ENCODE measurements at places on chromosomes 4 and X.

DNA sequence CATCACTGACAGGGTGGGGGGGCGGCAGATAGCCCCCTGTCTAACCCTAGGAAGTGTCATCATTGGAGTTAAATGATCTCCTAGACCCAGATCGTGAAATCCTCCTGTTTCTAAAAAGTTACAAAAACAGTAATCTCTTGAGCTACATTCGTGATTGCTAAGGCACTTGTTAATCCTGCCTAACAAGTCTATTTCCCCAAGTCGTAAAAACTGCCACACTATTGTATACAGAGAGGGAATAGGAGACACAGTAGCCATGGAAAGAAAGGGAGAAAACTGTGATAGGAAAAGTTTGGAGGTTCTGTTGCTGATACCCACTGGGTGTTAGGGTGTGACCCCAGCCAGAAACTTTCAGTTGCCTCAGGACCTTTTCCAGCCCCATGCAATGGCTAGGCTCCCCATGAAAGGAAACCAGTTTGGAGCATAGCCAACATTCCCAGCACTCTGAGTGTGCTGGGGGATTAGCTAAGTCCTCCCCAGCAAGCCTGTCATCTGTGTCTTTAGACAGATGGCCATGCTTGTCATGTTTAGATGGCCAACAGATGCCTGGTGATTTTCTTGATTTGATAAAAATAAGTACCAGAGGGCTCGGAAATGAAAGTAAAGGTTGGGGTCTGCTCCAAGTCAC, 63.3 kb upstream of the ANXA10 start:
- DNase-seq, result no peak

GRCh38 chrX:23978491-23978890, 48.5 kb downstream of the KLHL15 start:
- DNase-seq, result no peak

GRCh38 chr4:45082101-45082500, 355.7 kb upstream of the GNPDA2 start:
- no peak for DNase-seq

GRCh38 chr4:74473155-74473811, 28.3 kb downstream of the AREG start:
- DNase-seq, result no peak

DNA sequence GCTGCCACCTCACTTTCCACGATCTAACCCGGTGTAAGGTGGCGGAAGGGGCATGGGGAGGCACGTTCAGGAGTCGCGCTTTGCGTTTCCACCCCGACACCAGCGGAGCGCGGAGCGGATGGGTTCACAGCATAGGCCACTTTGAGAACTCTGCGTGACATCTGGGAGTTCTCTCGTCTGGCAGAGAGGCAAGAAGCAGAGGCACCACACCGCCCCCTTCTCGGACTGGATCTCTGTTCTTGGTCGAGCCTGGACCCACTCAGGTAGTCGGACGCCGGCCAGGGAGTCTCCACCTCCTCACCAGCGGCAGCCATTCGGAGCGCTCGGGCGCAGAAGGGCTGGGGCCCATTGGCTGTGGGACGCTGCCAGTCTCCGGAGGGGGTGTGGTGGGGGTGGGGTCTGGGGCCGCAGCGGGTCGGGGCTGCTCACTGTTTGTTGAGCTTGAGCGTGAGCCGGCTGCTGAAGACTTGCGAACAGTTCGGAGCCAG, at the start of gene DACH2:
Gene DACH2, plus strand, starts transcription at position 428 of the 488 bp plus-strand sequence.
- DNase-seq, result no peak

DNA sequence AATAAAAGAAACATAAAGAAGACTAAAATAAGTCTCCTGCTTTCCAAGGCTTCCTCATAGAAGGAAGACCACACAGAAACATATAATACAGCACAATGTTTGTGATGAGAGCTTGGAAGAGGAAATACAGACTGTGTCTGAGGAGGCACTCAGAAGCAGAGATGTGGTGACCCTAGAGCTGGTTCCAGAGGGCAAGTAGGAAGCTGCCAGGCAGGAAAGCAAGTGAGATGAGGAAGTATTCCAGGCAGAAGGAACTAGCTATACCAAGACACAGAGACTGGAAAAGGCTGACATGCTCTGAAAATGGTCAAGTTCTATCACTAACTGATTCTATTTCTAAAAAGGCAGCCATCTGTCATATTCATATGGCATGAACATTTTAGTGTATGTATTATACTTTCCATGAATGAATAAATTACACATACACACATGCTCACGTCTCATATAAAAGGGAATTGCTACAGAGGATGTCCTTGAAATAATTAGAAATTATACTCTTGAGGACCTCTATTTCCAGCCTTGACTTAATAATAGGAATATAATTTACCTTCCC, 16.6 kb upstream of the HSFX2 start:
- no peak for DNase-seq

GRCh38 chrX:98299785-98300184, 1416.1 kb downstream of the RPA4 start:
- no peak for DNase-seq

DNA sequence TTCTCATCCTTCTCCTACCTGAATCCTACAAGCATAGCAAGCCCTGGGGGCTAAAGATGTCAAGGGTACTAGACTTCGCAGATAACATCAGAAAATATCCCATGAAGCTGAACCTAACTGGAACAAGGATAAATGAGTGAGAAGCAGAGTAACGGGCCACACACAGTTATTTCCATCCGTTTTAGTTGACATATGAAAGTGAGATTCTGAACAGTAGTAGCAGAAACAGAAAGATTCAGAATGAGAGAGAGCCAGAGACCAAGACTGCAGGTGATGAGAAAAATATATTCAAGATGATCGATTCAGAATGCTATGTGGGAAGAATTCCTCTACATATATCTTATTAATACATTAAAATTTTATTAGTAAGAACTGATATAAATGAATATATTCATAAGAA, 165.1 kb downstream of the TSPAN5 start:
- no peak for DNase-seq

DNA sequence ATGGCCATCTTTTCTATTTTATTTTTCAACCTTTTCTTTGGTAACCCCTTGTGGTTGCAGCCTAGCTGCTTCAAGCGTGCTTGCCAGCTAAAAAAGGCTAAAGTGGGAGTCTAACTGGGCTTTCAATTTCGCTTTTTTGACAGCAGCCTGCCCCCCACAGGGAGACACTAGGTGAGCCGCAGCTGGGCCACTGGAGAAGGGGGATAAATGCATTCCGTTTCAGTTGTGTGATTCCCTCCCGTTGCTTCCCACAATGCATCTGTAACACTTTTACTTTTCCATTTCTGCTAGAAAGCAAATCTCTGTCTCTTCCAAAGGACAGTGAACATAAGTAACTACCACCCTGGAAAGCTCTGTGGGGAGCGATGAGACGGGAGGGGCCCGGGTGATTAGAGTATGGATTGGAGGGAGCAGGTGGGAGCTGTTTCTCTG, 86.3 kb upstream of the RAPGEF2 start:
- no peak for DNase-seq

GRCh38 chrX:154793084-154793795, 12.0 kb downstream of the MPP1 start:
- no peak for DNase-seq

GRCh38 chr4:119100655-119101054, 35.0 kb upstream of the MYOZ2 start:
- DNase-seq, result no peak

DNA sequence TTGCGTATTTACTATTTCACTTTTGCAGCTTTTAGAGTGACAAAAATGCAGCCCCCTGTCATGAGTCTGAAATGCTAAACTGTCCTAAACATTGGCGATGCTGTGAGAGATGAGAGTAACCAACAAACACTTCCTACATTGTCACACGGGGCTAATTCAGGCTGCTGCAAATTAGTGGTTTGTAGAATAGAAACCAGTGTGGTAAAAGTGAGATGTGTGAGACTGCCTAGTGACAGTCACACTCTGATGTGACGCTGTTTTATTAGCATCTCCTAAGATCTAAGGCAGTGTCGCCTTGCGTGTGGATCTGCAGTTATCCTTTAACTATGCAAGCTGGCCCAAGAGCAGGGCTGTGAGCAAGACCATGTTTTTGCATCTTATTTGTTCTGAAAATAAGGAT, 800.2 kb upstream of the TENM3 start:
- no peak for DNase-seq

GRCh38 chr4:140157341-140157740, 3.4 kb upstream of the MAML3 start:
- DNase-seq, result no peak

- no peak for DNase-seq
These were observed 8.3 kb downstream of the SEC24B start for GRCh38 chr4:109441862-109442458.

DNA sequence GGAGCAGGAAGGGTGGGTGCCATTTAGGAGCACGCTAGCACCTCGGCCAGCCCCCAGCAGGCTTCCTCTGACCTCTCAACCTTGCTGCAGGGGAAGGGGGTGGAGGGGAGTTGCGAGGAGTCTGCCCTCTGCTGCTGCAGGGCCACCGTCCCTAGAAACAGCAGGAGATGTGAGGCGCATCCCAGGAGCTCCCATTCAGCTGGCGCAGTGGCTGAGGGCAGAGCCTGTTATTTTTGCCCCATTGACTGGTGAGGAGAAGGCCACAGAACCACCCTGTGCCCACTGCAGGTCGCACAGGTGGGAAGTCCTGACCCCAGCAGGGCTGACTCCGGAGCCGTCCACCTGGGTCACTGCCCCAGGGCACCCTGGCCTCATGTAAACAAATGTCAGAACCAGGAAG, 8.0 kb downstream of the PDE6B start:
- no peak for DNase-seq

GRCh38 chr4:61727286-61727685, 527.2 kb downstream of the ADGRL3 start:
- DNase-seq, result no peak

- no peak for DNase-seq
These were observed 57.3 kb upstream of the SHISA3 start for GRCh38 chr4:42339935-42340406.

- no peak for DNase-seq
These were observed 75.7 kb downstream of the F11 start for GRCh38 chr4:186341655-186342054.

DNA sequence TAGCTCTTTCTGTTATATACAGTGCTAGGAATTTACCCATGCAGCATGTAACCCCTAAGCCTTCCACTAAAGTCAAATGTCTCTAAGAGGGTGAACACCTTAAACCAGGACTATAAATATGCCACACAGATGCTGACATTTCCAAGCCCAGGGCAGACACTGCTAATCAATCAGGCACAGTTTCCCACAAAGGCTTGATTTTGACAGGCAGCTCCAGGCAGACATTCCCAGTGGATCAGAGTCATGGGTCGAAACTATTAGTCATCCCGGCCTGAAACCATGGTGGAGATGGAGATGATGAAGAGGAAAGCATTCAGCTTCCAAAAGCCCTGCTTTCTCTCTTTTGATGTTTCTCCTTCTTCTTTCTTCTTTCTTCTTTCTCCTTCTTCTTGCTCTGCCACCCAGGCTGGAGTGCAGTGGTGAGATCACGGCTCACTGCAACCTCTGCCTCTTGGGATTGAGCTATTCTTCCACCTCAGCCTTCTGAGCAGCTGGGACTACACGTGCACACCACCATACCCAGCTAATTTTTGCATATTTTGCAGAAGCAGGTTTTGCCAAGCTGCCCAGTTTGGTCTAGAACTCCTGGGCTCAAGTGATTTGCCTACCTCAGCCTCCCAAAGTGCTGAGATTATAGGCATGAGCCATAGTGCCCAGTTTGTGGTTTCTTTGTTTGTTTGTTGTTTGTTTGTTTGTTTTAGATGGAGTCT, 21.0 kb upstream of the SORCS2 start:
- no peak for DNase-seq

Data from activated CD4-positive, CD25-positive, alpha-beta regulatory T cell treated with anti-CD3 and anti-CD28 coated beads, Interleukin-2, amount 50 U/mL, for 16 hours (primary cell).